CD14-positive monocyte (primary cell): ENCODE measurements at places on chromosomes 4 and X.

DNA sequence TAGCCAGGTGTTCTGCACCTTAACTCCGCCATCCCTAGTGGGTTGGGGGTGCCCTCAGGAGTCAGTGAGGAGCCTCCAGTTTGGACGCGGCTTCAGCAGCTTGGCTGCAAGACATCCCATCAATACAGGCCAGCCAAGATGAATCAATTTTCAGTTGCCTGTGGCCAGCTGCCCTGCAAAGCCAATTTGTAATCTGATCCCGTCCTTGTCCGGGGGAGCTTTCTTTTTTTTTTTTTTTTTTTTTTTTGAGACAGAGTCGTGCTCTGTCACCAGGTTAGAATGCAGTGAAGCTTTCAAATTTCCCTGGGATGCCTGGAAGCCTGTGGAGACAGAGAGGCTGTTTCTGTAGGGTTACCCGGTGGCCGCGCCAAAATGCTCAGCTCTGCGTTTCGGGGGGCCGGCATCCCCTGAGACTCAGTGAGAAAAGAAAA is 192.5 kb downstream of the ASMT start:
- H3K4me1 ChIP-seq = no peaks in the 10 kb centered on the region
- peaks cover 7% of the 10 kb centered on the region for H3K27me3 ChIP-seq
- H3K36me3 ChIP-seq = no peaks in the 10 kb centered on the region
- DNase-seq = no peak
- H3K27ac ChIP-seq = no peak overlapping the region
- no peak overlapping the region for H3K4me3 ChIP-seq

DNA sequence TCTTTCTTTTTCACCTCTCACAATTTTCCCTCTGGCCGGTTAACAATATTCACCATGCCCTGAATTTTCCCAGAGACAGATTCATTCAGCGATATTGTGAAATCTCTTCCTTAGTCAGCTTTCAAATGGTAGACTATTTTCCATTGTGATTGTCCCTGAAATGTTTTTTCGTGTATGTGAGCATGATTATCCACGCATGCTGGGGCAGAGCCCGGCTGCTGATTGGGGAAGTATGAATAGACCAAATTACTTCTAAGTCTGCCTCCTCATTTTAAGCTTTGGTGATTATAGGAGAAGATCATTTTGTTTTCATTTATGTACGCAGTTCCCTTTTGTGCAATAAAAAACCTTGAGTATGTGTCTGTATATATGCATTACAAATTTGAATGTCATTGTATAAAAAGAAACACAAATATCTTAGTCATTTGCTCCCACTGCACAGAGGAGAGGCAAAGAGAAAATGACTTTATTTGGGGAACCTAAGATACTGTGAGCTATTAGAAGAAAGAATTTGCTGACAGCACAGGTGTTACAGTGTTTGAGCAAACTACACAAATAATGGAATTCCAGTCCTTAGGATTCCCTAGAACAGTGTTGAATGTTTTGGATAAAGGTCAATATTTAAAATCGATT is 11.3 kb downstream of the DTHD1 start:
- peaks cover 21% of the 10 kb centered on the region for H3K4me1 ChIP-seq
- H3K36me3 ChIP-seq = no peaks in the 10 kb centered on the region
- no peaks in the 10 kb centered on the region for H3K27me3 ChIP-seq
- no peak for DNase-seq

DNA sequence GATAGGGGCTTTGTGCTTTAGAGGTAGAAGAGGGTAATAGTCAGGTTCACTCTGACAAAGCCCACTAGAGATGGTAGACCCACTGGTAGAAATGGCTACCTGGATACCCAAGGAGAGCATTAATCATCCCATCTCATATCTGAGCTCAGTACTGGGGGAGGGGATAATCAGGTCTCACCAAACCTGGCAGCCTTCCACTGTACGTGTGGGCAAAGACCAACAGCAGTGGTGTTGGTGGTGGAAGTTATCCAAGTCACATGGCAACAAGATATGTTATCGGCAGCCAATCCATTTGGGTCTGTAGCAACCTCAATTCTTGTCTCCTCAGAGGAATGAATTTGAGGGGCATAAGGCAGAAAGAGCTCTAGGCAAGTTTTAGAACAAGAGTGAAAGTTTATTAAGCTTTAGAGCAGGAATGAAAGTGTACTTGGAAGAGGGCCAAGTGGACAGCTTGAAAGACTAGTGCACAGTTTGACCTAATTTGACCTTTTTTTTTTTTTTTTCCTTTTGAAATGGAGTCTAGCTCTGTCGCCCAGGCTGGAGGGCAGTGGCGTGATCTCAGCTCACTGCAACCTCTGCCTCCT is 67.0 kb upstream of the CXCL13 start:
- H3K36me3 ChIP-seq = no peaks in the 10 kb centered on the region
- DNase-seq = no peak
- H3K27me3 ChIP-seq = no peaks in the 10 kb centered on the region

DNA sequence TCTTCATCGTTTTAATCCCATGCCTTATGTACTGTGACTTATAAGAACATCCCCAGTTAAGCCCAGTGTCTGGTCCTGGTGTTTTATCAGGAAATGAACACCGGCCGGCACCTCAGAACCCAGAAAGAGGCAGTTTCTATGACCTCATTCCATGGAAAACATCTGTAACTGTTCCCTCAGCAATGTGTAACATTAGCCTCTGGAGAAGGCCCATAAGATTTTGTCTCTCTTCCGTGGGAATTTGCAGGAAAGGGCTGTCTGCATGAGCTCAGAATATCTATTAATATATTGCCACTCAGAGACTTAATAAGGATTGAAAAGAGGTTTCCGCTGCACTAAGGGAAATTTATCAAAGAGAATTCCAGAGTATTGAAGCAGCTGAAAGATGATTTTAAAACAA is 3.1 kb upstream of the TCEANC start:
- no peak overlapping the region for H3K27ac ChIP-seq
- no peaks in the 10 kb centered on the region for H3K27me3 ChIP-seq
- no peaks in the 10 kb centered on the region for H3K36me3 ChIP-seq
- DNase-seq = no peak
- no peak overlapping the region for H3K4me3 ChIP-seq
- H3K4me1 ChIP-seq = peaks cover 21% of the 10 kb centered on the region

DNA sequence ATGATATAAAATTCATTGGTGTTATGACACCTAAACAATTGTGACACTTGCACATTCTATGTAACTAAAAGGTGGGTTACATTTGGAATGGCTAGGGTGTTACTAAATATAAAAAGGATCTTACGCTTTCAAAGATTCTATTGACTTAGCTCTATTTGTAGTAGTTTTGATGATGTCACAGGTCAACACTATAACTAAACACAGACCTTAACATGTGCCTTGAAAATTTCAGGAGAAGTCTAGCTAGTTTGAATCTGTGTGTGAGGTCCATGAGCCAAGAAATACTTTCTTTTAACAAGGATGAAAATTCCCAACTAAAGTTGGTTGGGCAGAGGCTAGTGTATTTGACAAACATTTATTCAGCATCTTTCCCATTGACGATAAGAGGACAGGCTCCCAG is 298.0 kb downstream of the GPAT3 start:
- no peaks in the 10 kb centered on the region for H3K4me1 ChIP-seq
- no peaks in the 10 kb centered on the region for H3K27me3 ChIP-seq
- H3K36me3 ChIP-seq = no peaks in the 10 kb centered on the region
- no peak for DNase-seq
- H3K27ac ChIP-seq = no peak overlapping the region

GRCh38 chrX:100829730-100830129 is 9.5 kb downstream of the CSTF2 start:
- H3K27me3 ChIP-seq = no peaks in the 10 kb centered on the region
- DNase-seq = peak; percentile 41
- H3K4me3 ChIP-seq = no peak overlapping the region
- H3K36me3 ChIP-seq = peaks cover 75% of the 10 kb centered on the region
- no peak overlapping the region for H3K27ac ChIP-seq
- H3K4me1 ChIP-seq = no peaks in the 10 kb centered on the region

- no peaks in the 10 kb centered on the region for H3K4me1 ChIP-seq
- DNase-seq = no peak
- no peak overlapping the region for H3K27ac ChIP-seq
- H3K4me3 ChIP-seq = no peak overlapping the region
- H3K36me3 ChIP-seq = no peaks in the 10 kb centered on the region
These were observed 3.4 kb downstream of the TEX13B start for GRCh38 chrX:107978707-107979307.

- H3K36me3 ChIP-seq = no peaks in the 10 kb centered on the region
- no peaks in the 10 kb centered on the region for H3K4me1 ChIP-seq
- no peak overlapping the region for H3K4me3 ChIP-seq
- DNase-seq = no peak
These were observed 194.8 kb downstream of the SOWAHB start for GRCh38 chr4:76703123-76703490.

GRCh38 chr4:122528879-122529278 is 72.4 kb upstream of the IL2 start:
- no peaks in the 10 kb centered on the region for H3K36me3 ChIP-seq
- H3K27ac ChIP-seq = no peak overlapping the region
- no peaks in the 10 kb centered on the region for H3K27me3 ChIP-seq
- DNase-seq = no peak

DNA sequence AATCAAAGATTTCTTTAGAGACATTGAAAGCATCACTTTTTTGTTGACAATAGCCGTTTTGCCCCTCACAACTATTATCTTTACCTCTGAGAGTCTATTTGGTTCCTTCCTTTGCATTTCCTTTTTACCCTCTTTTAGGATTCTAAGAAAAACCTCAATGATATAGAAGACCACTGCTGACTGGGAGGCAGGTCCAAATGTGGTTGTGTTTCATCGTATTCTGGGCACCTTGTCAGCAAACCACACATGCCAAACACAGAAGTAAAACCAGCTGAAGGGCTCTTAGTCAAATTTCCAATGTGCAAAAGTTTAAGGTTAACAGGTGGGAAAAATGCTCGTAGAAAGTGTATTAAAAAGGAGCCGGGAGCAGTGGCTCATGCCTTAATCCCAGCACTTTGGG is 5.1 kb upstream of the PRMT9 start:
- H3K27me3 ChIP-seq = no peaks in the 10 kb centered on the region
- H3K36me3 ChIP-seq = no peaks in the 10 kb centered on the region
- no peak for DNase-seq
- peaks cover 8% of the 10 kb centered on the region for H3K4me1 ChIP-seq
- no peak overlapping the region for H3K4me3 ChIP-seq
- H3K27ac ChIP-seq = no peak overlapping the region

DNA sequence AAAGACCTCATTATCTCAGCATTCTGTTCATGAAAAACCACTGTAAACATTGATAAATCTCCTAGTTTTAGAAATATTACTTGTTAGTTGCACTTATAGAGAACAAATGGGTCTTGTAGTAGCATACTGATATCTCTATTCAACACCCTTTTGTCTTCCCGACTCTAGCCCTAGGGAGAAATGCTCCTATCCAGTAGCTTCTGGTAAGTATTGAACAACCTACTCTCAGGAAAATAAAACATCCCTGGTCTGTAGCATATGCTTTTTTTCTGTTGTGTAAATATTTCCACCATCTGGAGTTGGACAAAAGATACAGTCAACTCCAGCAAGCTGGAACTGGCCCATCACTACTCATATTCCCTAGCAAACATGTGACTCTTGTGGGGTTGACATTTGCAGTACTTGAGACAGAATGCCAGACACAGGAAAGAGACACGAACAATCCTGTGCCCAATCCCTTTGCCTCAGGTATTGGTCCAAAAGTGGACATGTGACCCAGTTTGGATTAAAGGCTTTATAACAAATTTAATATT is 188.2 kb downstream of the GC start:
- DNase-seq = no peak
- H3K4me1 ChIP-seq = no peaks in the 10 kb centered on the region
- H3K36me3 ChIP-seq = no peaks in the 10 kb centered on the region
- H3K27ac ChIP-seq = no peak overlapping the region
- no peaks in the 10 kb centered on the region for H3K27me3 ChIP-seq
- no peak overlapping the region for H3K4me3 ChIP-seq

- no peaks in the 10 kb centered on the region for H3K27me3 ChIP-seq
- H3K36me3 ChIP-seq = no peaks in the 10 kb centered on the region
- H3K4me1 ChIP-seq = no peaks in the 10 kb centered on the region
- H3K27ac ChIP-seq = no peak overlapping the region
- no peak overlapping the region for H3K4me3 ChIP-seq
These were observed 510.9 kb downstream of the PPP4R3C start for GRCh38 chrX:26952213-26952612.

DNA sequence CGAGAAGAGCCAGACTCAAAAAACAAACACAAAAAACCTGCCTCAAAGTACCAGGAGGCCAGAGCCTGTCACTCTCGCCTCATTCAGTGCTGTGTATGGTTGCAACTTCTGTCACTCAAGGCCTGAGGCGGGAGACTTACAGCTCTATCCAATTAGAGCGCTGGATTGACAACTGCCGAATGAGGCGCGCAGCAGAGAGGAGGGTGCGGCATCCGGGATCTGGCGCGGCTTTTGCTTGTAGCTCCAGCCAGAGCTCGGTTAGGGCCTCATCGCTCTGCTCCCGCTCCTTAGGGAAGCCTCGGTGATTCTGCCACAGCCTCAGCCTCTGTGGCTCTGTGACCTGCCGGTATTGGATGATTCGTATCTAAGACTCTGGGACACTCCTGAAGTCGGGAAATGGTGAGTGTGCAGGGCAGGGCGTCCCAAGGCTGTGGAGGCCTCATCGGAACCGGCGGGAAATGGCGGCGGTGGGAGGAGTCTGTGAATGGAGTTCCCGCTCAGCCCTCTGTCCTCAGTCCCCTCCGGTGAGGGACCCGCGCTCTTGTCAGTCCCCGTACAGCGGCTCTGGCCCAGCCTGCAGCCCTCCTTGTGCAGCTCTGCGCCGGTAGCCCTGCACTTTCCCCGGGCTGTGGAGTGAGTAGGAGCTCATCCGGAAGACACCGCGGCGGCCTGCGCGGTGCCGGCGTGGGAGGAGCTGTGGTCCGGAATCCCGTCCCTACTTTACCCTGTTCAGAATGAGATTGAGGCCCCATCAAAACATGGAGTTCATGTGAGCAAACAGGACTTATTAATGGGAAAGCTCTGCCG is at the start of gene ZNF718:
Gene ZNF718 (plus strand): TSS at position 227 of the 807 bp plus-strand sequence. CDS start 170 bp downstream, at position 397.
- peak within 1 kb of the TSS; percentile 72 for H3K27ac ChIP-seq
- DNase-seq = peak; percentile 87
- H3K4me1 ChIP-seq = peaks cover 27% of the 10 kb centered on the region
- peaks cover 11% of the 10 kb centered on the region for H3K36me3 ChIP-seq
- no peaks in the 10 kb centered on the region for H3K27me3 ChIP-seq

- peaks cover 24% of the 10 kb centered on the region for H3K36me3 ChIP-seq
- DNase-seq = peak; percentile 17
These were observed 21.5 kb downstream of the FAM114A1 start for GRCh38 chr4:38889143-38889542.

GRCh38 chr4:38013461-38014366 is 53.5 kb downstream of the PTTG2 start:
- no peak overlapping the region for H3K4me3 ChIP-seq
- H3K27me3 ChIP-seq = no peaks in the 10 kb centered on the region
- no peak for DNase-seq
- no peaks in the 10 kb centered on the region for H3K4me1 ChIP-seq
- peaks cover 35% of the 10 kb centered on the region for H3K36me3 ChIP-seq
- no peak overlapping the region for H3K27ac ChIP-seq

- H3K4me3 ChIP-seq = peak overlapping the region; percentile 30
- peaks cover 19% of the 10 kb centered on the region for H3K4me1 ChIP-seq
- no peaks in the 10 kb centered on the region for H3K27me3 ChIP-seq
These were observed 550.9 kb upstream of the BOD1L1 start for GRCh38 chr4:14178421-14178820.

GRCh38 chr4:173502282-173502681 is 27.7 kb downstream of the HAND2 start:
- H3K27ac ChIP-seq = no peak overlapping the region
- H3K36me3 ChIP-seq = no peaks in the 10 kb centered on the region
- H3K4me1 ChIP-seq = peaks cover 71% of the 10 kb centered on the region
- peaks cover 81% of the 10 kb centered on the region for H3K27me3 ChIP-seq
